ENCODE measurements at places on chromosomes 4 and X.

- no peak for DNase-seq
Observed at GRCh38 chrX:39930786-39931528, 166.8 kb downstream of the BCOR start.

GRCh38 chr4:16738558-16738957 is 159.9 kb downstream of the LDB2 start:
- DNase-seq: no peak

DNA sequence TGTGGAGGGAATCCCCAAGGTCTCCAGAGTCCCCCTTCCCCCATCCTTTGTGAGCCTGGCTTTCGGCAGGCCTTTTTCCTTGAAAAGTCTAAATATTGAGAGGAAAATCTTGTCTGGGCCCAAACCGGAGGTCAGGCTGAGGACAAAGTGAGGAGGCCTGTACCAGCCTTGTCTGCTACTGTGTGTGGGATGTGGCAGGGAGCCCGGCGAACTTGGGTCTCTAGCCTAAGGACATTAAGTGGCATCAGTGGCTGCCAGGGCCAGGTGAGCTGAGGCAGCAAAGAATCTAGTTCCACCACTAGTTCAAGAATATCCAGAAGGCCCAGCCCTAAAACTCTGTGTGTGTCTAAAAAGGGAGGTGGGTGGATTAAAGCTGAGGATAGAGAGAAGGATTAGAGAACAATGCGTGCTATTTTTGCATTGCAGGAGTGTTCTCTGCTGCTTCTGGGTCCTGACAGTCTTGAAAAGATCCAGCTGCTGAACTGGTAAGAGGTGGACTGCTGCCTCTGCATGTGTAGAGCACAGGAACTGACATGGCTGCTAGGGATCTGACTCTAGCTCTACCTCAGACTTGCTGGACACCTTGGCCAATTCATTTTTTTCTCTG is 1.2 kb upstream of the AMER1 start:
- DNase-seq: no peak

GRCh38 chr4:100489305-100489704 is 28.5 kb downstream of the EMCN start:
- no peak for DNase-seq

DNA sequence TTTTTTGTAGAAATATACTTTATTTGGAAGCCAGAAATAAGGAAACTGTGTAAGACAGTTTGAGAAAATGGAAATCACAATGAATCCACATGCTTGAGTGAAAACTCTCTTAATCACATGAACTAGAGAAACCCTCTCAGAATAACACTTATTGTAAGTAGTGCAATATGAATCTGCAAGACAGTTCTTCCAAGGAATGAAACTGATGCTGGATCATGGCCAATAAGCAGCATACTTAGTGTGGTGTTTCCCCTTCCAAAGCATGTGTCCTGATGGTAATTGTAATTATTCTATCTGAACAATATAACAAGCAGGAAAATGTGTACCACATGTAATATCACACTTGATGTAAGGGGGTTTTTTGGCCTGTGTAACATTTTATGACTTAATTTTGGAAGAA is 1870.5 kb upstream of the TENM3 start:
- no peak for DNase-seq

- peak; percentile 11 for DNase-seq
Observed at GRCh38 chr4:188417181-188417580, 277.9 kb downstream of the TRIML1 start.

GRCh38 chrX:133979641-133980230 is 5.7 kb downstream of the GPC3 start:
- no peak for DNase-seq

DNA sequence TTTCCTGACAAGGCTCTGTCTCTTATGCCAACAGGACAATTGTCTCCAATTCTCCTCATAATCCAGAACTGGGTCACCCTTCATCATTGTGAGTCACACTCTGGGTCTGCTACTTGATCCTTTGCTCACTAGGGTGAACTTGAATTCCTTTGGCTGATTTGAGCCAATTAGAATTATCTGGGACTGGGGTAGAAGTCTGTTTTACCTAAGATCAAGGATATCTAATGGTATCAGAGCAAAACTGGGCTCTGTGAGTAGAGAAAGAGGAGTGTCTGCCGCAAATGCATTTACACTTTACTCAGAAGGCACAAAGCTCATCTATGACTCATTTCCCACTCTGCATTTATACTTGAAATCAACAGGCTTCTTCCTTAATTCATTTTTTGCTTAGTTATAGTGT is 72.6 kb downstream of the PITX2 start:
- DNase-seq: peak; percentile 78

DNA sequence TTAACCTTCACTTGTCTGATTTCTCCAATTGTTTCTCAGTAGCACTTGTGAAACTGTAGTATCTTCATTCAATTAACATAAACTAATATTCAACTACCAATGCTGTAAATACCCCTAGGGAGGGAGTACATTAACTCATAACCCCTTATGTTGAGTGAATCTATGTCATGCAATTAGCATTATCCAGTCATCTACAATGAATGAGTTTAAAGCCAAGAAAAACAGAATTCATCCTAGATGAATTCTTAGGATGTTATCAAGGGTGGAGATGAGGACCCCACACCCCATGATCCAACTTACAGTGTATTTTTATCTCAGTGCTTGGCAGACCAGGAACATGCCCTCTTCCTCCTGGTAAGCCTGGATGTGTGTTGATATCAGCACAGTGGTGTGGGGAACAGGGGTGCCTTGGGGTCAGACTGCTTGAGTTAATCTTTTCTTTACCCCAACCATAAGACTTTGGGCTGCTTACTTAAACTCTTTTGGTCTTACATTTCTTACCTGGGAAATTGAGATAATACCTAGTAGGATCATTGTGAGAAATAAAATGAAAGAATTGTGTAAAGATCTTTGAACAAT is 62.1 kb upstream of the SCOC start:
- DNase-seq: no peak

DNA sequence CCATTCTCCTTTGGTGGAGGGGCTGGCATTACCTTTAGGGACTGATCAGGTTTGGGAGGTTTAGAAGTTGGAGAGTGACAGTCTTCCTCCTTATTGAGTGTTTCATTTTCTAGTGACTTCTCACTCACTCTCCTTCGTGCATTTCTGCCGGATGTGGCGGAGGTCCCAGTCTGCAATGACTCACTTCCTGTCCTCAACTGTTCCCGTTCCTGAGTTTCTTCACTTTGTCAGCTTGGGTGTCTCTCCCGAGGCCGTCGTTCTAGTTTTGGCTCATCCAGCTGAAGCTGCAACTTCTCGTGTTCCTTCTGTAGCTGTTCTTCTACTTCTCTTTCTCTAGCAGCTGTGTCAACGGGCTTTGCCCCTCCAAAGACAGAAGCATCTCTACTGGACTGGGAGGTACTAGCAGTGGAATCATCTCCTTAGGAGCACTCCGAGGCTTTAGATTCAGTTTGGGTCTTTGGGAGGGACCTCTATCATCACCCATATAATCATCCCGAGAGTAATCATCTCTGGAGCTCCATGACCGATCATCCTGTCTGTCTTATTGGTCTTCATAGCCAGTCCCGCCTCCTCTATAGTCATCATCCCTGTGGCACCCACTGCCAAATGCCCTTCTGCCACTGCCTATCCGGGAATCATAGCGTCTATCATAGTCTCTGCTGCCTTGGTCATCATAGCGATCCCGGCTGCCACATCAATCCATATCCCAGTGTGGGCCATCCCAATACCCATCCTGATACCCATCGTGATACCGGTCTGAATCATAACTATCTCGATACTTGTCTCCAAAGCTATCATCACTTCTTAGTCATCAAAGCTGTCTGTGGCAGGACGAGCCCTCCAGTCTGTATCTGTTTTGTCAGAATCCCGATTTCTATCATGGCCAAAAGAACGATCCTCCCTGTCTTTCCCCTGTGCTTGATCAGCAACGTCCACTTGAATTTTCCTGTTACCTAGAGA is 35.3 kb upstream of the VSIG4 start:
- DNase-seq: peak; percentile 50

- no peak for DNase-seq
Observed at GRCh38 chr4:76544725-76545124, 109.7 kb downstream of the SHROOM3 start.

GRCh38 chr4:43234626-43235415 is 342.3 kb downstream of the GRXCR1 start:
- DNase-seq: peak; percentile 34

GRCh38 chr4:71609651-71610050 is 174.2 kb downstream of the GC start:
- no peak for DNase-seq

DNA sequence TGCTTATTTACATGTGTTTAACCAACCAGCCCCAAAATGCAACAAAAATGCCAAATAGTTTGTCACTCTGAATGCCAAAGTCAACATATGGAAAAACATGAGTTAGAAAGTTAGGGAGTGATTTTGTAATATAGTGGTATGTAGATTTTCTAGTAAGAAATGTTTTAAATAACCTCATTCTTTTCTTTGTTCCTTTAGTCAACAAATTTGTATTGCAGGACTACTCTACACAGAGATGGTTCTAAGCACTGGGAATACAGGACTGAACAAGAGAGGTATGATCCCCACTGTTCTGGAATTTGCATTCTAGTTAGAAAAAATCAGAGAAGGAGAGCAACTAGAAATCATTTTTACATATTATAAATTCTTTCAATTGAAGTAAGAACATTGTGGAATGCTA is 218.8 kb upstream of the ANXA10 start:
- DNase-seq: no peak

DNA sequence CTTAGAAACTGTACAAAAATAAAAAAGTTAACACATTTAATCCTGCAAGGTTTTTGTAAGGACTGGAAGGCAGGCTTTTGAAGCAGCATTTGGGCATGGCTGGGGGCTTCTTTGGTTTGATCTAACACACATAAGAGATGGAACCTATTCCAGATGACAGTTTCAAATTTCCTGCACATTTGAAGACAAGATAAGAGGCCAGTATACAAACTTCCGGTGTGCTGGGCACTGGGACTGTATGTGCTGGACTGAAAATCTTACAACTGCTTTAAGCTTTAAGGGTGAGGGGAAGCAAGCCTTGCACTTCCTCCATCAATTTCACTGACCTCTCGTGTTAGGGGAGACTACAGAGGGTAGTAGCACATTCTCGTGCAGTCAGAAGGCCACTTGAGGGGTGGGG is 122.9 kb downstream of the AMMECR1 start:
- DNase-seq: no peak

DNA sequence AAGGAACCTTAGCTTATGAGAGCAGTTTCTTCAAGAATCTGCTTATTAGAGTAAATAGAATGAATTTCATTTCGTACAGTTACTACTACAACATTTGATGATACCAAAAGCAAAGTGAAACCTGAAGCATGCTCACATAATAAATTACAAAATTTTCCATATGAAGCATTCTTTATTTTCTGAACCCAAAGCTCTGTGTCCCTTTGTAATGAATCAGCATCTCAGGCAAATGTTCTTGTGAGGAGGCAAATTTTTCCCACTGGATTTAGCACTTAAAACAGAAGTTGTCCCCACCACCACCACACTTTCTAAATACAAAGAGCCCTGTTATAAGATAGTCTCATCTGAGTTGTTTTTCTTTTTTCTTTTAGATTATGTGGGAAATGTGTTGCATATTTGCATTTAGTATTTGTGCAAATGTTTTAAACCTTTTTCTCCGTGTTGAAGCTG is 70.7 kb upstream of the NFKB1 start:
- peak; percentile 22 for DNase-seq

DNA sequence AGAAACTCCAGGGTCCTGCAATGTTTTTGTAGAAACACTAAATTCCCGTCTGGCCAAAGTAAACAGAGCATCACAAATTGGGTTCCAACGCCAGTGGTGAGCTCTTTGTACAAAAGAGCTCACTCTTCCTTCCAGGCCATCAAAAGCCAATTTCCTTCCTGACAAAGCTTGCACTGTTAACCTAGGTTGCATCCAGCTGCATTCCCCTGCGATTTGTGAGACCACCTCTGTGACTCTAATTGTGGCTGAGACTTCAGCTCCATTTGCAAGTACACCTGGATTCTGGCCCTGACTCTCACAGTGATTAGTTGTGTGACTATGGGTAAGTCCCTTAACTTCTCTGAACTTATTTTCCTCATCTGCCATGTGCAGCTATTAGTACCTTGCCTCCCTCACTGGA is 212.5 kb upstream of the CXorf66 start:
- no peak for DNase-seq

DNA sequence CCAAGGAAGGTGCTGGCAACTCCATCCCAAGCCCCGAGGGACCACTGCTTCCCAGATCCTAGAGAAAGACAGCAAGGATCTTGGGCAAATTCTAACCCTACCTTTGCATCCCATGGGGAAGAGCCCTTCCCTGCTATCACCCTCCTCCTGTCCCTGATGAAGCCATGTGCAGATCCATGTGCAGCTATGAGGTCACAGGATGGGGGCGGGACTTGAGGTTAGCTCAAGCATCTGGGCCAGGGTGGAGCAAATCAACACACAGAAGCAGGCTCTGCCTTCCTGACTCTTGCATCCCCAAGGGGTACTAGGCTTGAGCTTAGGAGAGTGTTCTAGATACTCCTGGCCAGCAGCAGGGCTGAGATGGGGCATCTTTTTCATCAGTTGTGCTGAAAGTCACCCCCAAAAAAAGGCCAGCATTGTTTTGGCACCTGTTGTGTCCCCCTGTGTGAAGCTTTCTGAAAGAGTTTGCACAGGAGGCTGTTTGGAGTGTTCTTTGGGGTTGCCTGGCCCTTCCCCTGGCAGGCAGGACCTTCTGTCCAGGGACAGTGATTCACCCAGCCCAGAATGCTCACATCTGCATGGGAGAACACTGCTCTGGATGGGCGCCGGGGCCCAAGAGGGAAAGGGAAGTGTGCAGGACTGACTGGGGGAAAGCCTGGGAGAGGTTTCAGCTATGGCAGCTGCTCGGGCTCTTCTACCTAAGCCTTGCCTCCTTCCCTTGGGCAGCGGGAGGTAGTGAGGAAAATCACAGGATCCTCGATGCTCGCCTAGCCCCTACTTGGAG is 50.8 kb downstream of the PRPS1 start:
- DNase-seq: peak; percentile 65

GRCh38 chrX:85024044-85024443 is 20.4 kb downstream of the APOOL start:
- DNase-seq: no peak

DNA sequence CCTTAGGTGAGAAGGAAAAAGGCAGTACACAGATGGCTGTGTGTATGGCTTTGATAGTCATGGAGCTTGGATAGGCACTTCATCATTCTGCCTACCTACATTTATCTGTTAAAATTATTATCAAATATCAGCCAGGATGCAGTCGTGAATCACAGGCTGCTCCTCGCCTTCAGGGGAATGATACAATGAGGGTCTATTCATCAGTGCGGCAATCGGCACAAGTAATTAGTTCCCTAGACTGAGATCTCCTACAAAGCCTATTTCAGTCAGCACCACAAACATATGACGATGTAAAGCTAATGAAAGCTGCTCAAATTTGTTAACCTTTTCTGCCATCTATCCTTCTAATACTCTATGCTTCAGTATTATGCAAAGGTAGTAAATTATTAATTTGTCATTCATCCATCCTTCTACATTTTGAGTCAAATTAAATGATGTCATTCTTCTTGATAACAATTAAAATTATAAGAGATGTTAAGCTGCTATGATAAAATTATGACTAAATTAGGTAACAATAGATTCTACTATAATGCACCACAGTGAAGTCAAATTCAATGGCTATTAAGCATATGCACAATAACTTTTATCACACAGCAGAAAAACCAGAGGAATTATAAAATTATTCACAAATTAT is 19.0 kb downstream of the MAB21L2 start:
- DNase-seq: no peak

Measured in HT1080 (cell line).